ENCODE measurements at places on chromosomes 11 and 22. TPM values are rescaled to one million over a fixed set of nuclear protein-coding genes. Genes with fewer than 3 reads are reported as not detected.

GAL3ST3 gene
- polyA plus RNA-seq = not detected

TEAD1 gene
- 10.4 TPM for polyA plus RNA-seq

TCP11L1 gene
- 2.4 TPM for polyA plus RNA-seq

SLC22A6 gene
- polyA plus RNA-seq = not detected

VSIG10L2 gene
- polyA plus RNA-seq = 0.86 TPM

GLYATL2 gene
- 0.16 TPM for polyA plus RNA-seq

TYR gene
- polyA plus RNA-seq = not detected

TIGD3 gene
- polyA plus RNA-seq = 0.16 TPM
